ENCODE measurements at places on chromosomes 7 and 10.

DNA sequence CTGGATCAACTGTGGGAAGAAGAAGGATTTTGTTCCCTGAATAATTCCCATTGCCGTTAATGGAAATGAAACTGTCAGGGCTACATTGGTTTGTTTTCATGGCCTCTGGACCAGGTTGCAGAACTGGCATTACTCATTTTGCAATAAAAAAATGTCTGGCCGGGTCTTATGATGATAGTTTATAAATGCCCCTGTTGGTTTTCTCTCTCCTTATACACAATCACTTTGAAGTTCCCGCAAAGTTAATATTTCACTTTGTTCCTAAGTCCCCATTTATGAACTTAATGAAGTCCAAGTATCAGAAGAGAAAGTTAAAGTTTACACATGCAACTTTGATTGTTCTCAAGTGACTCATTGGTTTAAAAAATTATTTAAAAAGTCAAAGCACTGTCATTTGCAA is 150.7 kb upstream of the PRR15 start:
- no peak for DNase-seq

DNA sequence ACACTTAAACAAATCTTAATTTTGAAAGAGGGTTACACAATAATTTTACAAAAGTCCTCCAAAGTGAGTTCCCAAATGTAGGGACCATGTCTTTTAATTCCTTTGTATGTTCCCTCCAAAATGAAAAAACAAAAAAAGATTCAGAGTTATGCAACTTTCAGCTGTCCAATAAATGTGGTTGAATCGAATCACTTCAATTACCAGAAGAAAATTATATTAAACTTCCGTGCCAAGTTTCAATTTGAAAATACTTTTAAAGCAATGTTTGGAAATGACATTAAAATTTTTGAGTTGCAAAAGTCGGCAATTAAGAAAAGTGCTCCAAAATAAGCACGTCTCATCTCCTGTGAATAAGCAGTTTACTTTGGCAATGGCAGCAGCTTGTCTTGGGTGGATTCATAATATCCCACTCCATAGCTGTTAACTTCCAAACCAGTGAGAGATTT is 60.3 kb upstream of the C1GALT1 start:
- DNase-seq: no peak

DNA sequence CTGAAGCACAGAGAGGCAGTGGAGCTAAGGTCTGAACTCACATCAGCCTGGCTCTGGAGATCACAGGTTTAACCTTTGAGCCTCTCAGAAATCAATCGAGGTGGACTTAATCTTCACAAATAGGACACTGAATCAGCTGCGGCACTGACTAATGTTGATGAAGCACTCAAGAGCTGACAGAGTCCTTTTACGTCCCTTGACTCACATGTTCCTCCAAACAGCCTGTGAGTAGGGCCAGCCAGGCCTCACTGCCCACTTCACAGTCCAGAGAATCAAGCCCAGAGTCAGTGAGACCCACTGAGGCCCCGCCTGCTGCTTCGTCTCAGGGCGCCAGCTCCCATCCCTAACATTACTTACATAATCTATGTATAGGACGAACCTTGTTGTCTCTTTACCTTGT is 63.1 kb downstream of the TNS3 start:
- no peak for DNase-seq

DNA sequence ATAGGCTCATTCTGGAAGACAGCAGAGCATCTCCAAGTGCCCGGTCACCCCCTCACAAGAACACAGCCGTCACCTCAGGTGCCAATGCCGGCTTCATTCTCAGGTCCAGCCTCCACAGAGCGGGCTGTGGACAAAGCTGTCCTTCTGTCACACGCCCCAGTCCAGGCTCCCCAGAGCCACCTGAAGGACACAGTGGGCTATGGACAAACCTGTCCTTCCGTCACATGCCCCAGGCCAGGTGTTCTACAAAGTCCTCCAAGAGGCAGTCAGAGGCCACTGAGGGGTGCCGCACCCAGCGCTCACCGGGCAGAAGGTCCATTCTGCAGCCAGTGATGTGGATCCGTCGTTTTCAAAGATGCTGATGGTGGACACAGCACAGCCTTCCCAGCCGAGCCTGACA is 173.2 kb upstream of the PPP2R2D start:
- DNase-seq: no peak

GRCh38 chr10:101558204-101558603 is 29.9 kb downstream of the POLL start:
- no peak for DNase-seq

DNA sequence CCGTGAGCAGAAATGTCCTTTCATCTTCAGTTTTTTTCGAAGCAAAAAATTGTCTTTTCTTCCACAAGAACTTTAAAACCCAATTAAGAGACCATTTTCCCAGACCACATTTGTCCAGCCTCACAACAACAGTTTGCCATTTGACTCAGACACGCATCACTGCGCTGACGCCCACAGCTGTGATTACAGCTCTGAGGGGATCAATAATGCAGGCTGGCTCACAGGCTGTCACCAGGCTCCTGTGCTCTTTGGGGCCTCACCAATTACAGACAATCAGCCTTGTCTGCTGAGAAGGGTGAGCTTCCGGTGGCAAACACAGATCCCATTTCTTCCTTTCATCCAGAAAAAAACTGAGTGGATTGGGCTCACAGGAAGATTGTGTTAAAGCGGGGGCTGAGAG is 33.3 kb downstream of the DDC start:
- no peak for DNase-seq

- DNase-seq: no peak
Measured at GRCh38 chr7:94971051-94971867, 63.9 kb downstream of the PPP1R9A start.

GRCh38 chr7:87831097-87831496 is 45.1 kb downstream of the SLC25A40 start:
- no peak for DNase-seq

- DNase-seq: no peak
Measured at GRCh38 chr10:9986786-9987185, 1030.9 kb upstream of the CELF2 start.

DNA sequence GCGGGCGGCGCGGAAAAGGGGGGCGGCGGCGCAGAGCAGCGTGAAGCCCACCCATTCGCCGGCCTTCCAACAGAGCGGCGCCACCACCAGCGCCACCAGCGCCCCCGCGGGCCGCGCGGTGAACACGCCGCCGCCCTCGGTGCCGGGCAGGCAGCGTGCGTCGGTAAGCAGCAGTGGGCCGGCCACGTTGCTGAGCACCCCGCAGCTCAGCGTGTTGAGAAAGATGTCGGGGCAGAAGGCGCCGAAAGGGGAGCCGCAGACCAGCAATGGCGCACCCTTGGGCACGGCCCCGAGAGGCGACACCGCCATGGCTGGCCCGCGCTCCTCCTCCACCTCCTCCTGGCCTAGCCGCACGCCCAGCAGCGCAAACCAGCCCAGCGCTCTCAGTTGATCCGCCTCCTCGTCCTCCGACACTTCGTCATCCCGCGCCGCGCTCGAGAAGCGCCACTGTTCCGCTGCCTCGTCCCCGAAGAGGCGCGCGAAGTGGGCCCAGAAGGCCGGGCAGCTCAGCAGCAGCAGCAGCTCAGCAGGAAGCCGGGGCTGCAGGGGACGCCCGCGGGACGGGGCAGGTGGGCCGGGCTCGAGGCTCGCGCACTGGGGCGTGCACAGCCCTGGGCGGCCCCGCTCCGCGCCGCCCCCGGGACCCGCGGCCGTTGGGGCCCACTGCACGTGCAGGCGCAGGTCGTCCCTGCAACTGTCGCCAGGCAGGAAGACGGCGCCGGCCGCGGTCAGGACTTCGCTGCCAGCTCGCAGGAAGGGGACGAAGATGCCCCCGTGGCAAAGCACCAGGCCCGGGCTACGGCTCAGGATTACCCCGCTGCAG is 623 bp downstream of the TYSND1 start:
- DNase-seq: peak; percentile 71

DNA sequence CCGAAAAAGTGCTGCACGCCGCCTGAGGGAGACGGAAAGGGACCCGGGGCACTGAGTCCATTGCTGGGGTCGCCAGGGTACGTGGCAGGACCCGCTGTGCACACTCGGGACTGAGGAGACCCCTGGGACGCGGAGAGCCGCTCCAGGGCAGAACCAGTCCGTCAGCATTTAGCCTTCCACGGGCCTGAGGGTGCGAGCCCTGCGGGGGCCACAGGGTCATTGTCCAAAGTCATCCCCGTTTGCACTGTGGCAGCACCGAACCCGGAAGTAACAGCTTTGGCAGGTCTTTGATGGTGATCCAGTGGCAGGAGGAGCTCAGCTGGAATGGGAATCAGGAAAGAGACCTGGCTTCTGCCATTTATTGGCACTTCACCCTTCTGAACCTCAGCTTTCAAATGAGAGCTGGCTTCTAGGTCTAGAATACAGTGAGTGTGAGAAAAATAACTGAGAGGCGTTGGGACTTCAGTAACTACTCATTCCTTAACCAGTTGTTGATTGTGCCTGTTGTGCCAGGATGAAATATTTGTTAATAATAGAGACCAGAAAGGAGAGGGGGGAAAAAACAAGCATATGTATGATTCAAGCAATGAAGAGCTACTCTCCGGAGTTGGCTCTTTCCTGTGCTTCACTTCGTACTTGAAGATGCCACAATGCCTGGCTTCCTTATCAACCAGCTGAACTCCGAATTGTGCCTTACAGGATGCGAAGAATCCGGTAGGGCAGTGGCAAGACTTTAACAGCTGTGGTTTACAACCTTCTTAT is 811 bp upstream of the ARHGAP12 start:
- peak; percentile 21 for DNase-seq

- DNase-seq: peak; percentile 56
Measured at GRCh38 chr10:104935656-104936055, 294.6 kb downstream of the SORCS3 start.

- no peak for DNase-seq
Measured at GRCh38 chr7:156496865-156497264, 143.7 kb upstream of the RNF32 start.

DNA sequence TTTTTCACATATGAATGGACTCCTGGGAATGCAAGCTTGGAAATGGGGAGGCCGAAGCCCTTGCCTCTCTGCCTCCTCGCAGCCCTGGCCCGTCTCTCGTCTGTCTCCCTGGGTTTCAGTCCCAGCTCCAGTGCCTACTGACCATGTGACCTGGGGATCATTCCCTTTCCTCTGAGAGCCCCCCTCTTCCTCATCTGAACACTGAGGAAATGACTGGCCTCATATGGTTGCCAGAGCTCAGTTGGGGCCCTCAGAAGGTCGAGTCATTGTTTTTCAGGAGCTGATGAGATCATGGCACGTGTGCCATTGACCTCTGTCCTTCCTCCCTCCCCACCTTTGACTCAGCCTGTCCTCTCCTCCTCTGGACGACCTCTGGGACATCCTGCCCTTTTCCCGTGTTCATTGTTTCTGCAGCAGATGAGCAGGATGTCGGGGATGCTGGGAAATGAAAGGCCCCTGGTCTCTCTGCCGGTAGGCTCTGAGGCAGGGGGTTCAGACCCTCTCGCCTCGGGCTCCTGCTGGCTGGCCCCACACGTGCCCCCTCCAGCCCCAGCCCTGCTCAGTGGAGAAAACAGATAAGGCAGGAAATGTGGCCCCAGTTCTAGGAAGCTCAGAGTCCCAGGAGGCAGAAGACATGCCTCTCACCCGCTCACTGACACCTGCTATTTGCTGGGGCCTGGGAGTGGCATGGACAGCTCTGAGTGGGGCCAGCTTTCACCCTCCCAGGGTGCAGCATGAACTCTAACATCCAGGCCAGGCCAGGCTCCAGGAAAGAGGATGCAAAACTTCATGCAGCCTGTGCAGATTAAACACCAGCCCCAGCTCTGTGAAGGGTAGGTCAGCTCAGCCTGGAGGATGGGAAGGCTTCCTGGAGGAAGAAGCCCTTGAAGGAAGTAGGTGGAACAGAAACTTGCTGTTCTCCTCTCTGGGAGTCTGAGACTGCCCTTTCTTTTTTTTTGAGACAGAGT is 8.3 kb upstream of the PPP1R35 start:
- no peak for DNase-seq

DNA sequence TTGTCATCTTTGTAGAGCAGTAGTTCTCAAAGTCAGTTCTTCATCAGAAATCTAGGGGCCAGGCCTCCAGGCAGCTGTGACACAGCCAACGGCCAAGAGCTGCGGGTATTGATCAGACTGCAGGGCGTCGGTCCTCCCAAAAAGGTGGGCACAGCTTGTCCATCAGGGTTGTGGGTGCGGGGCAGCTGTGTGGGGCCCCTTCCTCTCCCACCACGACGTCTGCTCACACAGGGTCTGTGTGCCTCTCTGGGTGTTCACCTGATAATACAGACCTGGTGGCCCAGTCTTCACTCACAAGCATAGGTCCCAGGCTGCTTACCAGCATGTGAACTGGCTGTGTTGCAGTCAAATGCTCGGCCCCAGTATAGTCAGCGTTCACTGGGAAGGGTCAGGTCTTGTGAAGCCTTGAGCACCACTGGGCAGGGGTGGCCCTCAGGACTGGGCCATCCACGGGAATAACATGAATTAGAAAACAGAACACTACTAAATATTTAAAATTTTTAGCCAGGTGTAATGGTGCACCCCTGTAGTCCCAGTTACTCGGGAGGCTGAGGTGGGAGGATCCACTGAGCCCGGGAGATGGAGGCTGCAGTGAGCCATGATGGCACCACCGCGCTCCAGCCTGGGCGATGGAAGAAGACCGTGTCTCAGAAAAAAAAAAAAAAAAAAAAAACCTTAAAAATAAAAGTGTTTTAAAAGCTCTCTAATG is 102.8 kb upstream of the DIP2C start:
- DNase-seq: no peak

DNA sequence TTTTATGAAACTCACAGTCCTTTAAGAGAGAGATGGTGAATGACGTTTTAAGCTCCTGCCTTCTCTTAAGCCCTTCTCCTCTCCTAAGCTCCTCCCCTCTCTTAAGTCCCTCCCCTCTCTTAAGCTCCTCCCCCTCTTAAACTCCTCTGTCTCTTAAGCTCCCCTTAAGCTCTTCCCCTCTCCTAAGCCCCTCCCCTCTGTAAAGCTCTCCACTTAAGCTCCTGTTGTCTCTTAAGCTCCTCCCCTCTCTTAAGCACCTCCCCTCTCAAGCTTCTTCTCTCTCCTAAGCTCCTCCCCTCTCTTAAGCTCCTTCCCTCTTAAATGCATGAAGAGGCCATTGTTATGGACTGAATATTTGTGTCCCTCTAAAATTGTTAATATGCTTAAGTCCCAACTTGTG is 1180.6 kb upstream of the AUTS2 start:
- DNase-seq: no peak

DNA sequence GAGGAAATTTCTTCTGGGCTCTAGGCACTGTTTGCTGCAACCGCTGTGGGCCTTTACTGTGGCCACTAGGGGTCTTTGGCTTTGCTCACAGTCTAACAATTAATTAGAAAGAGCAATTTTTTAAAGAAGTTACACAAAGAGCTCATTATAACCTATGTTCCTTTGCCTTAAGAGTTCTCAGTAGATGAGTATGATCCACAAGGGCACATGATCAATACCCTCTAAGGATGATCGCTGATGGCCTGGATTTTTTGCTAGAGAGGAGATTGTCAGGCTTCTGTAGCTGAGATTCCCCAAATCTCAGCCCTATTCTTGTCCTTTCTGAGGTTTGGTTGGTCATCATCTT is 80.8 kb upstream of the RHOBTB1 start:
- no peak for DNase-seq

GRCh38 chr10:90723416-90724068 is 134.3 kb downstream of the HTR7 start:
- DNase-seq: peak; percentile 6
